ENCODE measurements at places on chromosomes 3 and 15.

- DNase-seq: no peak
Observed at GRCh38 chr3:146524961-146525360, 19.4 kb downstream of the PLSCR1 start.

DNA sequence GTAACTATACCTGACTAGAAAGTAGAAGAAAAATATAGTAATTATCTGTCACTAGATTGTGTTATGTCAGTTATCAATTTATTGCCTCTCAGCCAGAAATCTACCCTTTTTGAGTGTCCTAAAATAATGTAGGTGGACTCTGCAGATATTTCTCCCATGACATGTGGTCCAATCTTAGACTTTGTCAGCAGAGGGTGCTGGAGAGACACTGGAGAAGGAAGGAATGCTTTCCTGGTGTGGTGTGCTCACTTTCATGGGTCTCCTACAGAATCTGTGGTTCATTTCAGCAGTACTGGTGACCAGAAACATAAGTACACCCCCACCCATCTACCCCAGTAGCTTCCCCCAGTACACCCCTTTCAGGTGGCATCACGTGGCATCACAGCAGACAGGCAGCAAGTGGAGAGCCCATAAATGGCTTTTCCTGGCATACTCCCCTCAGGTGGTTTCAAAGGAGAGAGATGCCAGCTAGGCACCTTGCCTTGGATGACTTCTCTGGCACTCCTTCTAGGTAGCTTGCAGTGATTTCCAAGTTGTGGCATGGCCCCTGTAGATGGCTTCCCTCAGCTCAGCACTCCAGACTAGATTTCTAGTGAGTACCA, 114.7 kb downstream of the GADL1 start:
- no peak for DNase-seq

GRCh38 chr3:52052831-52053306, 3.5 kb downstream of the DUSP7 start:
- DNase-seq: no peak

- DNase-seq: no peak
Observed at GRCh38 chr15:33067456-33067855, 127.1 kb downstream of the FMN1 start.

GRCh38 chr3:176741664-176742047, 455.6 kb downstream of the TBL1XR1 start:
- no peak for DNase-seq

GRCh38 chr3:66083784-66084213, 45.1 kb upstream of the MAGI1 start:
- DNase-seq: no peak

DNA sequence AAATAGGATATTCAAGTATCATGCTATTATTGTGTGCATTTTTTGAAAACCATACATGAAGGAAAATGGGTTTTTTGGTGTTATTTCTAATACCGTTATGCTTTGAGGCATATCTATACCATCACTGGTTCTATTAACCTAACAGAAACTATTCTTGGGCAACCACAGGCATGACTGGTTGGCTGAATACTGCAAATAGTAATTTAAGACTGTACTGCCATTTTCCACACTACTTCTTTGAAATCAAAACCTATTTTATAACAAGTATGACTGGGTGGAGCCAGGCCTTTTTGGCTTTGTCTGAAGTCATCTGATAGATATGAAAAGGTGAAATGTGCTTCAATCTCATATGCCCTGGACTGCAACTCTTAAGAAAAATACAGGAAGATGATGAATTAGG, 115.1 kb downstream of the ULK4 start:
- no peak for DNase-seq

- DNase-seq: no peak
Observed at GRCh38 chr15:68412218-68412617, 19.7 kb downstream of the ITGA11 start.

DNA sequence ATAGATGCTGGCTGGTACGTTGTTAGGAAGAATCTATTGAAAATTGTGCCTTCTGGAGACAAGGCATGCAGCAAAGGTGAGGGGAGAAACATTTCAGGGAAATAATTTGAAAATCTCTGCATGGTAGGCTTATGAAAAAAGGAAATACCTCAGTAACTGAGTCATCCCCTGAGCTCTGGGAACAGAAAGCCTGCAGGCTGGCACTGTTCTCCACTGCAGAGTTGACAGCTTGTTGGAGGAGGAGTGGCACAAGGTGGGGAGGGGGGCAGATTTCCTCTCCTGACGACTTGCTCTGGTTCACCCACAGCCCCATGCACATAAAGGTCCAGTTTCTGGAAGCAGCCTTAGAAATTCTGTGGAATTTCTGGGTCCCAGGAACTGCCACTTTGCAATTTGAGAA, 179.4 kb downstream of the ABHD5 start:
- DNase-seq: no peak

GRCh38 chr15:58340176-58340575, 91.6 kb upstream of the LIPC start:
- DNase-seq: no peak

DNA sequence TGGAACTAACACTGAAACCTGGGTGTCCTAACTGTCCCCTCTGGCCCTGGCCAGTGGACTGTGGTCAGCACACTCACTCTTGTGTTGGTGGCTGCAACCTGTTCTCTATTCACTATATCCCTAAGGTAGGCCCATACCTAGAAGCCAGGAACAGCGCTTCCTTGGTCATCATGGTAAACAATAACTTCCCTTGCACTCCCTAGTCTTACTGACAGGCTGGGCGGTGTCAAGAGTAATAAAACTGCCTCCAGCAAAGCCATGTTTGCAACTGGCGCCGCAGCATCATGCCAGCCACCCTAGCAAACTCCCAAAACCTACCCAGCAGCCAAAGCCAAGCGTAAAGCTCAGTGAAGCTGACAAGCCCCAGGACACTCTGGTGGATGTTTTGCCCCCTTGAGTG, 63.1 kb upstream of the TSEN2 start:
- no peak for DNase-seq

DNA sequence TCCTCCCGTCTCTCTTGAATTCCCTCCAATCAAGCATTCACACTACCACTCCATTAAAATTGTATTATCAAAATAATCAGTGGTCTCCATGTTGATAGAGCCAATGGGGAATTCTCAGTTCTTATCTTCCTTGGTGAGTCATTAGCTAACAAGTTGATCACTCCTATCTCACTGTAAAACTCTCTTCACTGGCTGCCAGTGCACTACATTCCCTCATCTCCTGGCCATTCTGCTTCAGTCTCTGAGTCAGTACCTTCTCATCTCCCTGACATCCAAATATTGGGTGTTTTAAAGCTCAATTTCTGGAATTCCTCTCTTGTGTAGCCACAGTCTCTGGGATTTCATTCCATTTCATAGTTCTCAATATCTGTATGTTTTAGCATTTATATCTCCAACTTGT, 175.2 kb downstream of the ALDH1A2 start:
- no peak for DNase-seq

- no peak for DNase-seq
Observed at GRCh38 chr3:187102073-187102634, 37.1 kb downstream of the RPL39L start.

- DNase-seq: no peak
Observed at GRCh38 chr3:116069024-116069423, 376.3 kb downstream of the LSAMP start.

DNA sequence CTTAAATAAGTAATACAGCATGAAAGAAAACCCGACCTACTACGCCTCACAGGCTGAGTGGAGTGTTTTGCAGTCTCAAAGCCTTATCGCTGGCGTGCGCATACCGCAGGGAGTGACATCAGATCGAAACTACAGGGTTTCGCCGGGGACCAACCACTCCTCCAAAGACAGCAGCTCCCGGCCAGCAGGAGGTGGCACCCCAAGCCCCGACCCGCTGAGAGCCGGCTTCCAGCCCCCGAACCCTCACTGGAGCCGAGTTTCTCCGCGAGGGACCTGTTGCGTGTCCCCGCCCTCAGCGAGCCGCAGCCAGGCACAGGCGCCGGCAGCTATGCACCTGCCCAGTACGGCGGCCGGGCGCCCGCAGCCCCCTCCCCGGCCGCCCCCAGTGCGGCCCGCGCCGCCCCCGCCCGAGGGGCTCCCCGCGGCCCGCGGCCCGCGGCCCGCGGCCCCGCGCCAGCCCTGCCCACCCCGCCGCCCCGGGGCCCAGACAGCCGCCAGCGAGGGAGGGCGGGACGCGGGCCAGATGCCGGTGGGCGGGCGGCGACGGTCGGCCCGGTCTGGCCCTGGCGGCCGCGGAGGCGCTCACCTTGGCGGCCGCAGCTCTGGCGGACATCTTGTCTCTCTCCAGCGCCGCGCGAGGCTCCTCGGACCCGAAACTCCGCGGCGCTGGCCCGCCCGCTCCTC, 710 bp downstream of the TJP1 start:
- no peak for DNase-seq

GRCh38 chr3:189547448-189547847, 83.7 kb upstream of the TP63 start:
- no peak for DNase-seq

DNA sequence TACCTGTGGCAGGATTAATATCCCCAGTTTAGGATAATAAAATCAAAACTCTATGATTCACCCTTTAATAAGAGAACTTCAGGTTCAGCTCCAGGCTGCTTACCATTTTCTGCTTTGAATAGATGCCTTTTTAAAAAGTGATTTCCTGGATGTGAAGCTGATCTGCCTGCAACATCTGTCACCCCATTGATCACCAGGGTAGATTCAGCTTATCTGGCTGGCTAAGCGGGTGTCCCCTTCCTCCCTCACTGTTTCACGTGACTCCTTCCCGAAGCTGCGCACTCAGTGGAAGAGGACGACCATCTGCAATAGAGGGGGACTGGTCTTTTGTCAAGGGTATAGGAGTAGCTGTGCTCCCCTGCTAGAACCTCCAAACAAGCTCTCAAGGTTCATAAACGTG, 128.1 kb downstream of the IL1RAP start:
- DNase-seq: no peak

Data from CD4-positive, alpha-beta T cell (primary cell).